Mucosa of descending colon (tissue), 3 donors: ENCODE measurements at places on chromosomes 2 and 18. TPM values are rescaled to one million over a fixed set of nuclear protein-coding genes. Genes with fewer than 3 reads are reported as not detected.

The GALR1 gene
- total RNA-seq, result 0.06 TPM

The NFU1 gene
- total RNA-seq, result 60.6 TPM

The VAMP5 gene
- total RNA-seq, result 39.3 TPM

The MPP4 gene
- total RNA-seq, result 0.25 TPM

- DNase-seq, result peak; percentile 43
Observed at GRCh38 chr2:118309946-118310680, 221.8 kb downstream of the INSIG2 start.

DNA sequence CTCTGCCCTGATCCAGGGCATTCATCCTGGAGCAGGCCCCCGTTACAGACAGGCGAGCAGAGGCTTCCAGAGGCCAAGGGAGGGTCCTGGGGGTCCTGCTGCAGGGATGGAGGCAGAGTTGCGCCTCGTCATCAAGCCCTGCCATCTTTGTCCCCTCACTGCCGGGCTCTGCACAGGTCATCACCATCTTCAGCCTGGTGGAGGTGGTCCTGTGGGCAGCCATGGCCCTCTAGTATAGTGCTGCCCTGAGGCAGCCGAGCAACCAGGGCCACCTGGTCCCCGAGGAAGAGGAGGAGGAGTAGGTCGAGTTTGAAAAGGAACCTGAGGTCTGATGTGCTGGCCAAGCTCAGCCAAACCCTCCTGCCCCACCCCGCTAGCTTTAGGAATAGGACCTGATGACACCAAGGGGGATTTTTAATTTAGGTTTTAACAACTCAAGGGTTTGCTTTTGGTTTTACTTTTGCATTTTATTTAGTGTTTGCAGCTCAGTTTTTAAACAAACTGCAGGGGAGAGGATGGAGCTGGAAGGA is 8.8 kb upstream of the ALPI start:
- no peak for DNase-seq
